Activated CD4-positive, alpha-beta T cell treated with anti-CD3 and anti-CD28 coated beads for 4 hours (primary cell): ENCODE measurements at places on chromosomes 7 and 10.

DNA sequence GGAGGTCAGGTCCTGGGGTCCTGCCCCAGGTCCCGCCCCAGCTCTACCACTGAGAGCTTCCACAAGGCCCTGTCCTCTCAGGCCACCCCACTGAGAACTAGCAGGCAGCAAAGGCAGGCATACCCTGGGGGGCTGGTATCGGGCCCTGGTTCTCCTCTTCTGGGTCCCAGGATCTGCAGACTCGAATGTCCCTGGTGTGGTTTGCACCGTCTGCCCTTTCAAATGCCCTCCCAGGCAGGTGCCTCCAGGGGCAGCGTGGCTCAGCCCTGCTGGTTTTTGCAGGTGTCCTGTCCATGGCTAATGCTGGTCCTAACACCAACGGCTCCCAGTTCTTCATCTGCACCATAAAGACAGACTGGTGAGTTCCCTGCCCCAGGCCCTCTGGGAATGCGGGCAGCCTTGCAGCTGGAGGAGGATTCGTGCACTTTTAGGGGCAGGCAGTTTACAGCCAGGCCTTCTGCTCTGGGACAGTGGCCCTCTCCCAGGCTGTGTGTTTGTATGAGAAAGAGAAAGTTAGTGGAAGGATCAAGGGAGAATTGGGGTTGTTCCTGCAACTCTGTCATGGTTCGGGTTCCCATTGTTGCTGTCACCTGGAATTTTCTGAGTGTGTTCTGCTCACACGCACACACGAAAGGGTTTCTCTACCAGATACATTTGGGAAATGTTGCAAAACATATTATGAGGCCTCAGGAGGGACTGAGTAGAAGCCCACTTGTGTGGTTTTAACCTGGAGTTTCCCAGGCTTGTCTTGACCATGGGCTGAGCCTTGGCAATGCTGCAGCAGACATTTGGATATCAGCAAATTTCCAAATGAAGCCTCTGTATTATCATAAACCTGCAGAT is 5.0 kb downstream of the PPIF start:
- no peak for DNase-seq

DNA sequence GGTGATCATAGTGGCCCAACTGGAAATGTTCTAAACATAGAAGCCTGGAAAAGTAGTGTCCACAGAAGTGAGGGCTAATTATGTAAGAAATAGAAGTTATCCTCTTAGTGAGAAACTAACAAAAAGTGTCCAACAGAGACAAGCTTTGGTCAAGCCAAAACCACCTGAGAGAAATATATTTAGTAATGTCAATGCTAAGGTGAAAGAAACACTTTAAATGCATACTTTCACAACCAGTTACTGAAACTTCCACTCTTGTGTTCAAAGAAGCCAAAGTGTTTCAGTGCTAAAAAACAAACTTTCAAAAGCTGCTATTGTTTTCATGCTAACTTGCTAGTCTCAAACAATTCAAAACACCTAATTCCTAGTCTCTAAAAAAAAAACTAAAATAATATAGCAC is 18.1 kb downstream of the RAB11FIP2 start:
- no peak for DNase-seq

DNA sequence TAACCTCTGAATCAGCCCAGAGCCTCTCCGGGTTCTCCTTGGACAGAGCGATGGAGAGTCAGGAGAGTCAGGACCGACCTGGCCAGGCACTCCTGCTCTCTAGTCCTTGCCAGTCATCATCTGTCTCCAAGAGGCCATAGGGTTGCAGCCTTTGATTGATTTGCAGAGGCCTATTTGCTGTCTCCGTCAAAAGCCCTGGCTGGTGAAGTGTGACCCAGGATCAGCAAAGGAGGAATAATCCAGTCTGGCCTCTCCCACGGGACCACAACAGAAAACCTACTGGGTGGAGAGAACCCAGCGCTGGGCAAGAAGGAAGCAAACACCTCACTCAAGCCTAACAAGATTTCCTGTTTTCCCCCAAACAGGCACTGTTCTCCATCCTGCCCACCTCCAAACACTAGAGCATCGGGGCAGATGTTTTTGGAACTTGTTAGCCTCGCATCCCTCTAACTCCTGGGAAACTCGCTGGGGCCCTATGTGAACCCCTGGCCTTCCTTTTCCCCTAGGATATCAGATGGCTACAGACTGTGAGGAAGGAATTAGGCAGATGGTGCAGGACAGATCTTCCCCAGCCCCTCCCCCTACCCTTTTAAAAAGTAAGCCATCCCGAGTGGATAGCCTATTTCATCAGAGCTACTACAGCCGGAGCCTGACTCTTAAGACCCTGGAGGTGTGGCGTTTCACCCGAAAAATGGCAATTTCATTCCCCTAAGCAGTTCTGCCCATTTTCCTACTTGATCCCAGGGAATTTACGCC is 54.3 kb downstream of the PODXL start:
- DNase-seq: no peak

- DNase-seq: no peak
Observed at GRCh38 chr7:133568544-133568943, 315.7 kb downstream of the EXOC4 start.

- DNase-seq: peak; percentile 42
Observed at GRCh38 chr7:360454-361100, 70.6 kb downstream of the FOXL3 start.

DNA sequence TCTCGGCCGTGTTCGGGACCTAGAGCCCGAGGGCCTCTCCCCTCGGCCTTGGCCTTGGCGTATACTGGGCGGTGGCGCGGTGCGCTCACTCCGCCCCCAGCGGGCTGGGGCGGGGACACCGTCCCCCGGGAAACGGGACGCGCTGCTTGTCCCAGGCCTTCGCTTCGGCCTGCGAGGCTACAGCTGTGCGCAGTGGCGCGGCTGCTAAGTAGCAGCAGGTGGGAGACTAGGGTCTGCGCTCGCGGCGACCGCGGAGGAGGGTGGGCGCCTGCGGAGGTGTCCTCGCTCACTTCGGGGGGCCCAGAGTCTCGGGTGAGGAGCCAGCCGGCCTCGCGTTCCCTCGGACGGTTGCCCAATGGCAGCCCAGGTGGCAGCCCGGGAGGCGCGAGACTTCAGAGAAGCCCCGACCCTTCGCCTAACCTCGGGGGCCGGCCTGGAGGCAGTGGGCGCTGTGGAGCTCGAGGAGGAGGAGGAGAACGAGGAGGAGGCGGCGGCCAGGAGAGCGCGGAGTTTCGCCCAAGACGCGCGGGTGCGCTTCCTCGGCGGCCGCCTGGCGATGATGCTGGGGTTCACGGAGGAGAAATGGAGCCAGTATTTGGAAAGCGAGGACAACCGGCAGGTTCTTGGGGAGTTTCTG is at the start of gene DNAH11:
DNAH11 (plus strand) TSS at position 149 of the 637 bp plus-strand sequence; CDS start at position 356, 207 bp downstream.
- no peak for DNase-seq

- DNase-seq: no peak
Observed at GRCh38 chr7:3164380-3164792, 120.7 kb upstream of the CARD11 start.

DNA sequence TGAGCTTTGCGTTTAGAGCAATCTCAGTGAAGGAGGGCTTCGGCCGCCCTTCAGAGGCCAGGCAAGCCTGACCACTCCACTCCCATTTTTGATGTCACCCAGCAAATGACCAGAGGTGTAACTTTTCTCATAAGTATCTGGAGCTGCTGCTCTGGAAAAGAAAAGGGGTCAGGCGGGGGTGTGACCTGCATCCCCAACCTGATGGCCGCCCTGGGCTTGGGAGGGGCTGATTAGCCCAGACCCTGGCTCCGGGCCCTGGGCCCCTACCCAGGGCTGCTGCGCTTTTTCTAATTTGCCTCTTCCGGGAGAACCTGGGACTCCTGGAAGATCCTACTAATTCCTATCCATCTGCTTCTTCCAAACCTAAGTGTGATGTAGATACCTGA is 9.6 kb upstream of the EBF3 start:
- no peak for DNase-seq

DNA sequence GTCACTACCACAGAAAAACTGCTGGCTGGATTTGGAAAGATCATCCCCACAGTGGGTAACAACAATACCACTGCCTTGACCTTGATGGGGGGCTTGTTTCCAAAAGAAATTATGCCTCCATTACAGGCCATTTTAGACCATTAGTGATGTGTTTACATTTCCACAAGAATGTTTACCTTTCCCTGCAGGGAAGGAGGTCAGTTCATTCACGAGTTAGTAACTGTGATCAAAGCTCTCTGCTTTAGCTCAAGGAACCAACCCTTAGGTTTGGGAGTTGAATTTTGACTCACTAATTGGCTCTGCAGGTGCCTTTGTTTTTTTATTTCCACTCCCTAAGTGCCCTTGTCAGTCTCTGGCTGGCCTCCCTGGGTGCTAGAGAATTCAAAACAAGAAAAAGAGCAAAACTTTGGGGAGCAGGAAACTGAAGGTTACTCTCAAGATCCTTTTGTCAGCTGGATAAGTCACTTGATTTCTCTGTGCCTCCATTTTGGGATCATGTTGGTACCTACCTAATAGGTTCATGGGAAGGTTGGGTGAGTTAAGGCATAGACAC is 41.1 kb upstream of the NUPR2 start:
- no peak for DNase-seq

DNA sequence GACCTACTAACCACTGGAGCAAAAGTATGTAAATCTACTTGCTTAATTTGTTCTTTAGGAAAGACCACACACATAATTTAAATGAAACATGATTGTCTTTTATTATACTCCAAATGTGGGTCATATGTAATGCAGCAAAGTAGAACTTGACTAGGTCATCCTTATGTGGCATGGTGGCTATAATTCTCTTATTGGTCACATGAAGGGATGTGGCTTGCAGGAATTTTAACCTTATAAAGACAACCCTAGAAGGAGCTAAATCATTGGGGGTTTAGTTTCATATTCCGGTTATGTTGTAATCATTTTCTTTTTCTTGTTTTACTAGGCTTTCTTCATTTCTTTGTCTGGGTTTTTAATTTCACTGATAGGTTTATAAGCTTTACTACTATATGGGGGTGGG is 93.9 kb downstream of the SEPTIN7 start:
- DNase-seq: no peak

DNA sequence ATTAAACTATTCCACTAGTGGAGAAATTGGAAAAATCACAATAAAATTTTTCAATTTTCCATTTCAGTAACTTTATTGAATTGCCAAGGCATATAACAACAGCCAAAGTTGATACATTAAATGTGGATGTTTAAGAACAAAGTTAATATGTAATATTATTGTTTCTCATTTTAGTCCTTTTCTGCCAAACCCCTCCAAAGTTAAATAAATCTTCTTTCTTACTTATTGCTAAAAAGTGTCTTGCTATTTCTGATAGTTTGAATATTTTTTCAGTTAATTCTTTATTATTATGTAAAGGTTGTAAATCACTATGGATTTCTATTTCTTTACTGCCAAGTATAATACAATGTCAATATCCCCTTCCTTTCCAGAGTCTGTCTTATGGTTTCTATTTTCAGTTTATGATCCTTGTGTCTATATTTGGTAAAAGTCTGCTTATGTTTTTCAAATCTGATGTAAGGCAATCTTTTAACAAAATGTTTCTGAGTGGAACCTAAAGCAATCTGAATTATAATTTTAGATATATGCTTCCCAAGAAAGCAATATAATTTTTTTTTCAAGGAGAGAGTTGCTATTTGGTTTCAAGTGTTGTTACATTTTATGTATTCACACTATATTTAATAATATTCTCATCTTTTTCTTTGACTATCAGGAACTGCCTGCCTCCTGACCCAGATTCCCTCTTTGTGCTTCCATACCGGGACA is 80.3 kb upstream of the RHOBTB1 start:
- no peak for DNase-seq
